8988T (cell line): ENCODE measurements at places on chromosomes 5 and 9.

DNA sequence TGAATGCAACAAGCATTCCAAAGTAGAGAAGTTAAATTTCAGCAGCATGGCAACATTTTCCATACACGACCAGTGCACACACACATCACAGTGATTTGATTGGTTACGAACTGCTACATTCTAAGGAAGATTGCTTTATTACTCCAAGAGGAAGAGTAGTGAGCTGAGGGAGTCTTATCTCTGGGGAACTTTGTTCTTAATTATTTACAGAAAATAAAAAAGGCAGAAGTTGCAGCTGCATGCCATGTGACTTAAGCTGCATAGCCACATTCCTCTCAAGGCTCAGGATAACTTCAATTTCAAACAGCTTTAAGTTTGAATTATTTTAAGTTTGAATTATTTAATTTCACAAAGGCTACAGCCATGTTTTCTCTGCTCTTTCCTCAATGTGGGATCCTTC, 71.6 kb upstream of the HSPB3 start:
- no peak for DNase-seq

GRCh38 chr5:123089914-123090660, 1.0 kb downstream of the PRDM6 start:
- DNase-seq, result peak; percentile 76

GRCh38 chr5:135828782-135829127, 5.7 kb upstream of the SLC25A48 start:
- no peak for DNase-seq

GRCh38 chr9:113651896-113652295, 188.4 kb downstream of the RGS3 start:
- DNase-seq, result no peak

- no peak for DNase-seq
Observed at GRCh38 chr5:97231025-97231636, 48.1 kb upstream of the RIOK2 start.

DNA sequence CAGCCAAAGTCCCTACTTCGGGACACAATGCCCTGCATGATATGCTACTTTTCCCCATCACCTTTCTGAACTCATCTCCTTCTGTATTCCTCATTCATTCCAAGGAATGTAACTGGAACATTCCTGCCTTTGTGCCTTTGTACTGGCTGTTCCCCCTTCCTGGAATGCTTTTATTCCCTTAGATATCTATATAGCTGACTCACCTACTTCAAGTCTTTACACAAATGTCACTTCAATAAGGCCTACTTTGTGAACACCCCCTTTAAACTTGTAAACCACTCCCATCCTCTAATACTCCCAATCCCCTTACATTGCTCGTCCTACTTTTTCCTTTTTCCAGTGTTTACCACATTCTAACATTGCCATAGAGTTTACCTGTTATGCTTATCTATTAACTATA, 2.4 kb downstream of the NOL6 start:
- peak; percentile 10 for DNase-seq

- DNase-seq, result no peak
Observed at GRCh38 chr5:128857076-128857677, 108.1 kb upstream of the SLC27A6 start.

DNA sequence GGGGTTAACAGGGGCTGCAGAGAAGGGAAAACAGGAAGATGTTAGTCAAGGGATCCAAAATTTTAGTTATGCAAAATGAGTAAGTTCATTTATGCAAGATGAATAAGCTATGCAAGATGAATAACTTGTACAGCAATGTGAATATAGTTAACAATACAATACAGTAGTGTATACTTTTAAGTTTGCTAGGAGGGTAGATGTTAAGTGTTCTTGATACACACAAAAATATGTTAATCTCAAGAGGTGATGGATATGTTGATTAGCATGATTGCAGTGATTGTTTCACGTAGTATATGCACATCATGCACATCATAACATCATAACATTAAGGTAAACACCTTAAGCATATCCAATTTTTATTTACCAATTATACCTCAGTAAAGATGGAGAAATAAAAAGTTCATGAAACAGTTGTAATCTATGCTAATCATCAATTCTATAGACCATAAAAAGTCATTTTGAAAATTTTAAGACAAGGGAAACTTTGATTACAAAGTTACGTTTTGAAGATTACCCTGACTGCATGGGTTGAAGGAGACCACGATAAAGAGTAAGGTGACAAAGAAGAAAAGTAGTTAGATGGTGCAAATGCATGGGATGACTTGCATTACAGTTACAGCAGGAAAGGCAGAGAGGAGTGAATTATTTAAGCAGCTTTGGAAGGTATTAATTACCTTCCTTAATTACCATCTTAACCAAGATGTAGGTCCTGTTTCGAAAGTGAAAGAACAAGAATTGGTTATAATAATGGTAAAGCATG, 31.4 kb downstream of the FAM174A start:
- no peak for DNase-seq

DNA sequence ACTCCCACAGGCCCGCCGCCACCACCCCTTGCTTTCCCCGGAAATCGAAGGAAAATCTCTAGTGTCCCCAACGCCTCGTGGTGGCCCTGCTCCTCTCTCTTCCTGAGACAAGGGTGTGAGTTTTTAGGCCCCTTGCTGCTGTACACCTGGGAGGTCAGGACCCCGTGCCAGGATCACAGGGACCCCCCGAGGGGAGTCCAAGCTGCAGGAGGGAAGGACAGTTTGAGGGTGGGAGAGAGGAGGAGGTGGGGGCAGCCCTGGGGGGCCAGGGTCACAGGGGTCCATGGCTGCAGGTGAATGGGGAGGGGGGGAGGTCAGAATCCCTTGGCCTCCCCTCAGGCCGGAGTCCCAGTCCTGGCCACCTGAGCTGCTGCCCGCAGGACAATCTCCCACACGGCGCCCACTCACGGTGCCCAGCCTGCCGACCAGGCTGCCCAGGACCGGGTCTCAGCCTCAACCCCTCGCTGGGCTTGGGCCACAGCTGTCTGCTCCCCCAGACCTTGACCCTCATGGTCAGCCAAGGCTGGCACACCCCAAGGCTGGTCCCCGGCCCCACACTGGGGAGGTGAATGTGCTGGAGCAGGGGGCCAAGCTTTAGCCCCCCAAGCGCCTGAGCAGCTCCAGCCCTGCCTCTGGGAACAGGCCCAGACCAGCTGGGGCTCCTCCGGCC, 19.9 kb downstream of the TPPP start:
- DNase-seq, result no peak

DNA sequence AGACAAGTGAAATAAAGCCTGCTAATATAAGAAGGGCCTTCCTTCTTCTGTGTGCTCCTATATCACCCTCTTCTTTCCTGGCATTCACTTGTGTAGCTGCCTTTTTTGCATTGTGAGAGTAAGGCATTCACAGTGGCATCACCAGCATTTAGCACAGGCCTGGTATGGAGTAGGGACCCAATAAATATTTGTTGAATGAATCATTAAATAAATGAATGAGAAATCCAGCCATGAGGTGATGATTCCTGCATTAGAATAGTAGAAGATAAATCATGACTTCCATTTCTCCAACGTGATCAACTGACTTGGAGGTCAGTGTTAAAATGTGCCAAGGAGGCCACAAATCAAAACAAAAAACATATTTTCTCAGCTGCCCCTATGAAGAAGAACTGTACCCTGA, 3.9 kb downstream of the PLPPR1 start:
- no peak for DNase-seq

DNA sequence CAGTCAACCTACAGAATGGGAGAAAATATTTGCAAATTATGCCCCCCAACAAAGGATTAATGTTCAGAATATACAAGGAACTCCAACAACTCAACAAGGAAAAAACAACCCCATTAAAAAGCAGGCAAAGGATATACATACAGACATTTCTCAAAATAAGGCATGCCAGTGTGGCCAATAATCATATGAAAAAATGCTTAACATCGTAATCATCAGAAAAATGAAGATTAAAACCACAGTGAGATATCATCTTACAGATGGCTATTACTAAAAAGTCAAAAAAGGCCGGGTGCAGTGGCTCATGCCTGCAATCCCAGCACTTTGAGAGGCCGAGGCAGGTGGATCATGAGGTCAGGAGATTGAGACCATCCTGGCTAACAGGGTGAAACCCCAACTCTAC, 103.2 kb downstream of the KLHL3 start:
- DNase-seq, result no peak

GRCh38 chr5:141514330-141515133, 25.7 kb downstream of the PCDHGC5 start:
- DNase-seq, result no peak

- no peak for DNase-seq
Observed at GRCh38 chr9:136075881-136076678, 19.0 kb downstream of the NACC2 start.

DNA sequence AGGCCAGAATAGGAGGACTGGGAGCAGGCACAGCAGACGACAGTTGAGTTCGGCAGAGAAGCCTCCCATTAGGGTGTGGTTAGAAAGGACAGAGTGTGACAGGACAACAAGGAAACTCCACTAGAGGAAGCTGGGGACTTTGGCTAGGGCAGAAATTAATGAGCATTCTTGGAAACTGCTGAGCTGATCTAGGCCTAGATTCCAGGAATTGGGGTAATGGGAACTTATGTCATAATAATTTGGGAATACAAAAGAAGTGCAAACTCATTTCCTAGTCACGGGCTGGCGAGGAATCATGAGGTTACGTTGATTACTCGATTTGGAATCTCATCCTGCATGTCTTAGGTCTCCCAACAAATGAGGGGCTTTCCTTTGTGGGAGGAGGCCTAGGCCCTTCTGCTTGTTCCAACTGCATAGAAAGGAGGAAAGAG, 144.6 kb upstream of the RPS23 start:
- DNase-seq, result no peak

- DNase-seq, result no peak
Observed at GRCh38 chr5:115602591-115603125, 379 bp upstream of the TICAM2 start.

- no peak for DNase-seq
Observed at GRCh38 chr5:136235321-136235720, 42.4 kb upstream of the SMIM32 start.

GRCh38 chr9:114799925-114800324, 5.9 kb downstream of the TNFSF15 start:
- DNase-seq, result no peak

- DNase-seq, result no peak
Observed at GRCh38 chr9:81474792-81475191, 214.6 kb downstream of the TLE1 start.

- DNase-seq, result no peak
Observed at GRCh38 chr9:88746029-88746742, 211.2 kb downstream of the NXNL2 start.

DNA sequence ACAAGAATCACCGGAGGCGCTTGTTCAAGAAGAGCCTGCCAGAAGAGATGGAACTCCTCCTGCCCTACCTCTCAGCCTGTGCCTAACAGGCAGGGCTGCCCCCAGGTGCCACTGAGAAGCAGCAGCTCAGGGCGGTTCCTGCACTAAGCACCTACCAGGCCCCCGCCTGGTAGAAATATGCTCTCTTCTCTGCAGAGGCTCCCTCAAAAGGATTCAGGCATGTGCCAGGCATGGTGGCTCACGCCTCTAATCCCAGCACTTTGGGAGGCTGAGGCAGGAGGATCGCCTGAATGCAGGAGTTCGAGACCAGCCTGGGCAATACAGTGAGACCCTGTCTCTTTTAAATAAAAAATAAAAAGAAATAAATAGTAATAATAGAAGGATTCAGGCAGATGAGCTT, 6.0 kb downstream of the VDAC1 start:
- no peak for DNase-seq

- no peak for DNase-seq
Observed at GRCh38 chr9:134436911-134437310, 110.7 kb downstream of the RXRA start.

GRCh38 chr9:89988458-89988857, 383.6 kb downstream of the GADD45G start:
- no peak for DNase-seq

GRCh38 chr5:67299231-67299735, 102.7 kb upstream of the CD180 start:
- no peak for DNase-seq

DNA sequence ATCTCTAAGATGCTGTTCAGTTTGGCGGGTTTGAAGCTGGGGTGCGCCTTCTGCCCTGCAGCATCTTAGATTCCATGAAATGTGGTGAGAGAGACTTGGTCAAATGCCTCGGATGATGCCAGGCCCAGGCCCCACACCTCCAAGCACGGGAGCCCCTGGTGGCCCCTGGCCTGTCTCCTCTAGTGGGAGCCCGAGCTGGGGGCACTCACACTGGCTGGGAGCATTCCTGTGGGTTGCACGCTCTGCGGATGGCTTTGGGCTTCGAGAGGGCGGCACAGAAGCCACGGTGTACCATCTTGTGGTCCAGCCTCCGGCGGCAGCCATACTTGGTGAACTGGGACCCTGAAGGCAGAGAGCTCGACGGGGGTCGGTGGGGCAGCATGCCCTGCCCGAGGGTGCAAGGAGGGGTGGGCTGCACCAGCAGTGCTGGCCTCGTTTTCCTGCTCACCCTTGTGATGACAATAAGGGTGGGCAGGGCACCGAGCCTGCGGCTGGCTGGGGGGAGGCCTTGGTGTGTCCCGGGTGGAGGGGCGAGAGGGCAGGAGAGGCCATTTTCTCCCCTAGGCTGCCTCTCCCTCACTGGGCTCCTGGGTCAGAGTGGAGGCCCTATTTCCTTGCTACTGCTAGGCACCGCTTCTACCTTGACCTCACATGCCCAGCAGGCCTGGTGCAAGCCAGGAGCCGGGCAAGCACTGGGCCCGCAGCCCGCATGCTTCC, 65.8 kb downstream of the ZNF354C start:
- no peak for DNase-seq

- no peak for DNase-seq
Observed at GRCh38 chr5:17441351-17441750, 56.7 kb upstream of the TAF11L2 start.

- no peak for DNase-seq
Observed at GRCh38 chr9:86598411-86599239, 244.4 kb upstream of the TUT7 start.
